NCI-H526 (cell line): ENCODE measurements at places on chromosomes 13 and 19.
A peak's percentile ranks its signal among the peaks of the same experiment; 100 is the strongest.

DNA sequence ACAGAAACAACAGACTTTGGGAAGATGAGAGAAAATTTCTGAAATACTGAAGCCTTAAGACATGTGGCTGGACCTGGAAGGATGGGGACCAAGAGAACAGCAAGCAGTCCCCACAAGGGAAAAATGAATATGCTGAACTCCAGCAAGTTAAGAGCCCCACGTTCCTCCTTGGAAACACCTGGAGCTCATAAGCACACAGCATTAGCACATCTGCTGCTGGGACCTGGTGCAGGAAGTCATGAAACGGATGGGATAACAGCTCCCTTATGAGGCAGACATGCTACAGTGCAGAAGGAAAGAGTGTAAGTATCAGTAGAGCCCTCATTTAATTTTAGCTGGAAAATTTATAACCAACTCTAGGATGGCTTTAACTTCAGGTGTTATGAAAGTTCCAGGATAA is 67.3 kb downstream of the SLC15A1 start:
- DNase-seq: no peak

GRCh38 chr19:45492137-45492626 is 4.7 kb downstream of the RTN2 start:
- no peak for DNase-seq

- DNase-seq: no peak
These were observed 49.4 kb upstream of the RNF113B start for GRCh38 chr13:98226496-98226895.

DNA sequence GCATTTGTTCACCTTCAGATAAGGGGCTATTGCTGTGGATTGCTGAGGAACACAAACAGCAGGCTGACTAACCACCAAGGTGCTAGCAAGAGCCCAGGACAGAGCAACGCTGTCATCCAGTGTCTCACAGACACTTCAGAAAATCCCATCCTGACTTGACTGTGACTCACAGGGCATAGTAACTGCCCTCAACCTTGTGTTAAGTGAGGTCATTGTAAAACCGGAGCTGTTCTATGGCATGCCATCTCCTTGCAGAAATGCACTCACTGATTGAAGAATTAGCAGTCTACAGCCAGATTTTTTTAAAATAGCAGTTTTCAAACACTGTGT is 51.1 kb downstream of the TNFRSF19 start:
- DNase-seq: no peak

DNA sequence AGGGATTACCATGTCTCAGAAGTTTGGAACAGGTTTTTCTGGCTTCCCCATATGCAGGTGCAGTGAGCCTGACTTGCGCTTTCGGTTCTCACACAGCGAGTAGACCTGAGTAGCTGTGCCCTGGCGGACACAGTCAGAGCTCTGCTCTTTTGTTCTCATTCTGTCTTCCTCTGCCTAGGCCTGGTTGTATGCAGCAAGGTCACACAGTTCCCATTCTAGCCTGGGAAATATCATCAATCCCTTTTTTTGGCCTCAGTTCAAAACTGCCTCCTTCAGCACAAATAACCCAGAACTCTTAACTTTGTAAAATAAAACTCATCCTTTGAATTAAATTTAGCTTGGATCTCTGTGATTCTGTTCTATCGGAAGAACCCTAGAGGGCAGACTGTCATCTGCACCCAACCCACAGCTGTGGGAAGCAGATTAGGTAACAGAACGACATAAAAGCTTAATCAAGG is 10.2 kb downstream of the OXGR1 start:
- DNase-seq: peak; percentile 91

- no peak for DNase-seq
These were observed 511.6 kb upstream of the ARGLU1 start for GRCh38 chr13:107079423-107080049.

GRCh38 chr19:39494661-39495060 is 4.1 kb upstream of the DLL3 start:
- no peak for DNase-seq

GRCh38 chr19:12287958-12288500 is 6.7 kb downstream of the ZNF44 start:
- DNase-seq: no peak

DNA sequence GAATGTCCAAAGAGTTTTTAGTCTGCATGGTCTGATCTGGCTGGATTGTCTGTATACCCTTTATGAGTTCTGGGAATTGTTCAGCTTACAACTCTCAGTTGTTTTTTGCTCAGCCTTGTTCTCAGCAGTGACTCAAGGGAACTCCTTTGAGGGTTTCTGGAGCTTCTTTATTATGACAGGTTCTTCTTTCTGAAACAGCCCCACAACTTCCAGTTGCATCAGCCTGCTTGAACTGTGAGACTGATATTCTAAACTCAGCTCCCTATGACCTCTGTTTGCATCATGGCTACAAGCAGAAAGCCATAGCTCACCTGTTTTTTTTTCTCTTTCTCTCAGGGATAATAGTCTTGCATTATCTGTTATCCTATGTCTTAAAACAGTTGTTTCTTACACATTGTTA is 85.0 kb downstream of the TDRD3 start:
- no peak for DNase-seq

- DNase-seq: no peak
These were observed 9.8 kb downstream of the CLEC4M start for GRCh38 chr19:7772752-7773291.

- no peak for DNase-seq
These were observed 12.5 kb downstream of the POLR1D start for GRCh38 chr13:27634231-27634630.

GRCh38 chr13:99331881-99332293 is 24.7 kb upstream of the GPR183 start:
- DNase-seq: peak; percentile 14

GRCh38 chr19:531753-532560 is at the start of gene CDC34:
TSS of gene CDC34 (plus strand) at chr19:531760. CDS start at chr19:531932, 172 bp downstream.
- DNase-seq: peak; percentile 60

DNA sequence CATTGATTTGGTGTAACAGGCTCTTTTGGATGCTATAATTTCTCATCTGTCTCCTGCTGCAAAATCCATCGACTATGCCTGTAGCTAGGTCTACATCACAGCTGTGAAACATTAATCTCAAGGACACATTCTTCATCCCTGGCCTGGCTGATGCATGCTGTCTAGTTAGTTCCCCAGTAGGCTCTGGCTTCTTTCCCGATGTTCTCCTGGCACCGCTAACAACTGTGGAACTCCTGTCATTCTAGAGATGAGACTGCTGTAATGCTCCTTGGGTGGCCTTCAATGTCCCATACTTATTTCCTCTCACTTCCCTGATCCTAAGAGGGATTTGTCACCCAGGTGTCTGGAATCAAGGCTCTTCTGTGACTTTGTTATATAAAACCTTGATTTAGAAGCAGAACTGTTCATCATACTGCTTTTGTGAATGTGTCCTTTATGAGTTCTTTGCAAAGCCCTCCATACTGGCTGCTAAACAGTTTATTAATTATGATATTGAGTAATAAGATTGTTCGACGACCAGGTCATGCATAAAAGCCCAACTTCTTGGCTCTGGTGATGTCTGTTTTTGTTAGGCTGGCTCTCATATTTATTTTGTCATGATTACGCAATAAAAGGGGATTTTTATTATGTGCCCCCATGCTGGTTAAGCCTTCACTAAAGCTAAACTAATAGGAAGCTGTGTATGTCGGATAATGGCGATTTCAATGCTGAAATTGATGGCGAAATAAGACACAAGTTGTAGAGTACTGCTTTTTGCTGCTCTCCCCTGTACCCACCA is 227.5 kb downstream of the DCT start:
- no peak for DNase-seq

GRCh38 chr13:21075379-21076249 is 14.2 kb upstream of the LATS2 start:
- peak; percentile 51 for DNase-seq

GRCh38 chr13:96581741-96582140 is 412.5 kb downstream of the OXGR1 start:
- no peak for DNase-seq

DNA sequence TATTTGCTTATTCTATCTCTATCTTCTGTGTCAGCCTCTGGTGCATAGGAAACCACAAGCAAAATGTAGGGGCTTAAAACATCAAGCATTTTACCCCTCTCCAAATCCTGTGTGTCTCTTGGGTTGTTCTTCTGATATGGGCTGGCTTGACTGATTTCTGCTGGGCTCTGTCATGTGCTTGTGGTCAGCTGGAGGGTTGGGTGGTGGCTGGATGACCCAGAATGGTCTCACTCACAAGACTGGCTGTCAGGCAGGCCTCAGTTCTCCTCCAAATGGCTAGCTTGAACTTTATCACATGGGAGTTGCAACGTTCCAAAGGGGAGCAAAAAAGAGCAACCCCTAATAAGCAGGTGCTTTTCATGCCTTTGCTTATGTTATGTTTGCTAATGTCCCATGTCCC is 9.6 kb upstream of the LYPD5 start:
- no peak for DNase-seq

DNA sequence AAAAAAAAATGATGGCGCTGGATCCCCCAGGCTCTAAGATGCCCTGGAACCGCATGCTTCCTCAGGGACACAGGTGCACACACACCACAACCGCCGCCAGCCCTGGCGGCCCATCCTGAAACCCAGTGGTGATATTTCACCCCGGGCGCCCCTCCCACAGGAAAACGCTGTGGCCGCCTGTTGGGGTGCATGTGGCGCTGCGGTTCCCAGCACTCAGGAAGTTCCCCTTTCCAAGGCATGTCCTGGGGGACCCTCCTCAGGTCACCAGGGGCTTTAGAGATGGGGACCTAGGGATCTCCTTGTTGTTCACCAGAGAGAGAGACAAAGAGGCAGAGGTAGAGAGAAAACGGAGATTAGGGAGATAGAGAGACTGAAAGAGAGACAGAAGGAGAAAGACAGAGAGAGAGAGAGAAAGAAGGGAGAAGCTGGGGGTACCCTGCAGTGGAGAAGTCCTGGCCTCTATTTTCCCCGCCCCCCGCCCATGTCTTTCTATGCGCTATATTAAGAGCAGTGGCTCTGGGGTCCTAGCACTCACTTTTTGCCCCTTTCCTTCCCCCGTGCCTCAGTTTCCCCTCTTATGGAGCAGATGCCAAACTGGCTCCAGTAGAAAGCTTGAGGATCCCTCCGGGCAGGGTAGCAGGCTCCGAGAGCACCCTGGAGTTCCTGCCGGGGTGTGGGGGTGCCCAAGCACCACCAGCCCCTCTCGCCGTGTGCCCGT is 2.3 kb downstream of the ADGRE2 start:
- DNase-seq: no peak

- peak; percentile 54 for DNase-seq
These were observed 106.2 kb upstream of the KLF5 start for GRCh38 chr13:72952529-72953141.

- no peak for DNase-seq
These were observed 307.5 kb downstream of the TBC1D4 start for GRCh38 chr13:75174481-75174880.

GRCh38 chr13:50130123-50130946 is 115.1 kb downstream of the KCNRG start:
- DNase-seq: peak; percentile 78

GRCh38 chr13:102970542-102970941 is 95.7 kb downstream of the SLC10A2 start:
- no peak for DNase-seq

DNA sequence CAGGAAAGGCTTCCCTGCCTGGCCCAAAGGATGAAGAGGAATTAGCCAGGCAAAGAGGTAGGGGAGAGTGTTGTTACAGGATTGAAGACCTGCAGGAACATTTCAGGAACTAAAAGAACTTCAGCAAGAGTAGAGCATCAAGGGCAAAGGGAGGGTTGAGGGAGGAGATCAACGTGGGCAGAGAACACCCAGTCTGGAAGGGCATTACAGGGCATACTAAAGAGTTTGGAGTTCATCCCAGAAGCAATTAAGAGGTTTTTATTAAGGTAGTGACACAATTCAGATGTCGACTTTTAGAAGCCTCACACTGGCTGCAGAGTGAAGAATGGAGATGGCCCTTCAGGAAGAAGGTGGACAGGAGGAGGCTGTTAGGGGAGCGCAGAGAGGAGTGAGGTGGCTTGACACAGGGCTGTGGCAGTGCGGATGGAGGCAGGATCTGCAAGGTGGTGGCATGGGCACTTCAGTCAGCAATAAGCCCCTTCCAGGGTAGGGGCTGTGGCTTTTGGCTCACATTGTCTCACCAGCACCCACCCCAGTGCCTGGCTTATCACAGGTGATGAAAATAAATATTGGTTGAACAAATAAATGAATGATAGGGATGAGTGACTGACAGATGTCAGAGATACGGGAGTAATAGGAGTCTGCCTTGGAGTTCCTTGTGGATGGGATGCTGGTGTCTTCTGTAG is 24.9 kb downstream of the TEX26 start:
- DNase-seq: no peak

- DNase-seq: no peak
These were observed 62.2 kb downstream of the ZAR1L start for GRCh38 chr13:32252812-32253438.

DNA sequence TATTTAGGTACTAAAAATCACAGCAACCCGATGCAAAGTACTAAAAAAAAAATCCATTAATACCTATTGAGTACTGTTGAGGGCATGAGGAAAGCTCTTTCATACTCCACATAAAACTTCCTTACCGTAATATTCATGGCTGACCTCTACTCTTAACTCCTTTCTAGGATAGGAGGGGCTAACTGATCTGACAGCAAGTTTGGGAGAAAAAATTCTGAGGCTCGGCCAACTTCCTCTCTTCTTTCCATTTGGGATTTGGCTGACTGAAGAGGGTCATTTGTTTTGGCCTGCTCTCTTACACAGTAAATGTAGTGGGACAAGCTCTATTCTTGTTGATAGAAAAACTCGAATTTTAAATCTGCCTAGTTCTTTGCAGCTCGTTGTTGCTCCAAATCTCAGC is 9.4 kb upstream of the USPL1 start:
- no peak for DNase-seq

GRCh38 chr19:43773725-43774102 is 7.1 kb downstream of the KCNN4 start:
- DNase-seq: no peak

DNA sequence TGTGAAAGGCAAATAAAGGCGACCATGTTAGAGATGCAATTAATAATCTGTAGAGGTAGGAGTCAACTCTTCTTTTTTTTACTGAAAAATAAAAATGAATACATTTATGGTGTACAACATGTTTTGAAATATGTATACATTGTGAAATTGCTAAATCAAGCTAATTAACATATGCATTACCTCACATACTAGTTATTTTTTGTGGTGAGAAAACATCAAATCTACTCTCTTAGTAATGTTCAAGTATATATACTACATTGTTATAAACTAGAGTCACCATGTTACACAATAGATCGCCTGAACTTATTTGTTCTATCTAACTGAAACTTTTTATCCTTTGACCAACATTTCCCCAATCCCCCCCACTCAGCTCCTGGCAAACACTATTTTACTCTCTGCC is 143.2 kb downstream of the POU4F1 start:
- DNase-seq: no peak

- DNase-seq: no peak
These were observed 16.8 kb downstream of the NFIC start for GRCh38 chr19:3383121-3383722.

- no peak for DNase-seq
These were observed 118.3 kb downstream of the SHISA2 start for GRCh38 chr13:25933520-25933919.

GRCh38 chr19:43553656-43554055 is 20.7 kb downstream of the ZNF575 start:
- DNase-seq: no peak
